Neural crest cell (in vitro differentiated cells): ENCODE measurements at places on chromosomes 12 and 14.

GRCh38 chr12:54744590-54744989 is 96.4 kb upstream of the DCD start:
- DNase-seq = no peak

- DNase-seq = no peak
Observed at GRCh38 chr12:182381-182892, 31.5 kb downstream of the SLC6A12 start.

- no peak for DNase-seq
Observed at GRCh38 chr12:47900131-47901062, 4.4 kb downstream of the VDR start.

GRCh38 chr14:92939699-92940098 is 16.7 kb downstream of the CHGA start:
- DNase-seq = no peak
